ENCODE measurements at places on chromosomes 2 and 18.

GRCh38 chr18:48408111-48408726 is 964 bp downstream of the ZBTB7C start:
- DNase-seq: no peak

- no peak for DNase-seq
Observed at GRCh38 chr2:157324331-157324843, 1.2 kb downstream of the ERMN start.

DNA sequence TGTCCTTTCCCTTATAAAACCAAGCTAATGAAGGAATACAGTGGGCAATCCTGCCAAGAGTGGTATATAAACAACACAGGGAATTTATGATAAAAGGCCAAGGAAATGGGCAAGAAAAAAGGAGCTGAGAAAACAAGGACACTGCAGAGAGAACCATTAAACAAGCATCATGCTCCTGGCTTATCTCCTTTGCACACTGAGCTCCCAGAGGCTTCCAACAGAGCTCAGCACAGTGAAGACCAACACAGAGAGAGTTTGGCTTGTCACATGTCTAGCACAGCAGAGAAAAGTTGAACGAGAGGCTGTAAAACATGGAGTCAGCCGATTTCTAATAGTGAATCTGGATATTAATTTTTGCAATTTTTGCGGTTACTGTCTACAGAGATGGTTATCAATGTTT is 68.0 kb upstream of the KLF7 start:
- DNase-seq: no peak

- no peak for DNase-seq
Observed at GRCh38 chr2:147288131-147288530, 556.7 kb upstream of the ACVR2A start.

DNA sequence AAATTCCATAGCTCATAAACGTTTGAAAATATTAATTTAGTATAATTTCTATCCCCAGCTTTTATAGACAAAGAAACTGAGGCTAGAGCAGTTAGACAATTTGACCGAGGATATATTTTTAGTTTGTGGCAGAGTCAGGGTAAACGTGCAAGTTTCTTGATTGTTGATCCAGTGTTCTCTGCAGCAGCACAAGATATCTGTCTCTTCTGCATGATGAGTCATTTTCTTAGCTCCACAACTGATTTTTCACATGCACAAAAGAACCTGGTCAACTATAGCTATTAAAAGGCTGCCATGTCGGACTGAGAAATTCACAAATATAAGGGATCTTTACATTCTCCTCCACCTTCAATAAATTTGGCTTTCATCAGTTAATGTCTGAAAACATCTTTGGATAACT is 143.4 kb upstream of the CYP26B1 start:
- DNase-seq: no peak

DNA sequence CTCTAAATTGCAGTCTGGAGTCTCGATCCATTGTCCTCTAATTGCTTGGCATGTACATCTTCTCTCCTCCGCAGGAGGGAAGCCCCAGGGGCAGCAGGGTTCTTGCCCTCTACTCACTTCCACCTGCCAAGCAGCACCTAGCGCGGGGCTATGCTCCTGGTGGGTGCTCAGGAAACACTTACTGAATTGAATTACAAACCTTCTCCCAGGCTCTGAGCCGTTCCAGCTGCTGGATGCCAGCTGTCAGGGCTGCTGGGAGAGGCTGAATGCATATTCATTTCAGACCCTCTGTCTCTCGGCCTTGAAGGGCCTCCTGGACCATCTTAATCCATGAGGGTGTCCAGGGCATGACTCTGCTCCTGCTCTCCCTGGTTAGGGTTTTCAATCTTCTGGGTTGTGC is 94.0 kb downstream of the CELF4 start:
- no peak for DNase-seq

DNA sequence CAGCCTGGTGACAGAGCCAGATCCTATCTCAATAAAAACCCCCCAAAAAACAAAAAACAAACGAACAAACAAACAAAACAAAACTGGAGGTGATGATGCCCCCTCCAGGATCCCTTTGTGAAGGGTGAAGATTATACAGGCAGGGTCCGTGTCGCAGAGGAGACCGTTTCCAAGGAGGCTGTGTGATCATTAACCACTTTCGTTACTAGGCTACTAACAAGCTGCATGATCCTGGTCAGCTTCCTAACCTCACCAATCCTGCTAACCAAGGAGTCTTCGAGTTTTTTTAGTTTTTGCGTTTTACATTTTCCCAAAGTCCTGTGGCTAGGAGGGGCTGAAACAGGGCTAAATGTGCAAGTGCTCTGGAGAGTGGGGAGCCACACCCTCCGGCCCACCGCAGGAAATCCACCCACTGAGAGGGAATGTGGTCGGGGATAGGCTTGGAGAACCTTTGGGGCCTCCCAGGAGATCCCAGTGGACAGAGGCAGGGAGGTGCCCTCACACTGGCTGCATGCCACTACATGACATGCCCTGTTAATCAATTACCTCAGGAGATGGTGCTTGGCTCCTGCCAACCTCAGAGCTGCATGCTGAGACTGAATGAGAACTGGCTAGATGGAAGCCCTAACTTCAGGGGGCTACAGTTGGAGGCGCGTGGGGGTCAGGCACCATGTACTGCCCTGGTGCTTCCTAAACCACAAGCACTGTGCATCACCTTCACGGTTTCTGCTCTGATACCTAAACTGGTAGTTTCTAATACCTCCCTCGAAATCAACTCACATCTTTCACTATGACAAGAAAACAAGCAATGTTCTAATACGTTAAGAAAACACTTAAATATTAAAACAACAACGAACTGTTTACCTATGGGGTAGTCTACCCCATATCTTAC is 67.5 kb upstream of the RGPD5 start:
- no peak for DNase-seq

DNA sequence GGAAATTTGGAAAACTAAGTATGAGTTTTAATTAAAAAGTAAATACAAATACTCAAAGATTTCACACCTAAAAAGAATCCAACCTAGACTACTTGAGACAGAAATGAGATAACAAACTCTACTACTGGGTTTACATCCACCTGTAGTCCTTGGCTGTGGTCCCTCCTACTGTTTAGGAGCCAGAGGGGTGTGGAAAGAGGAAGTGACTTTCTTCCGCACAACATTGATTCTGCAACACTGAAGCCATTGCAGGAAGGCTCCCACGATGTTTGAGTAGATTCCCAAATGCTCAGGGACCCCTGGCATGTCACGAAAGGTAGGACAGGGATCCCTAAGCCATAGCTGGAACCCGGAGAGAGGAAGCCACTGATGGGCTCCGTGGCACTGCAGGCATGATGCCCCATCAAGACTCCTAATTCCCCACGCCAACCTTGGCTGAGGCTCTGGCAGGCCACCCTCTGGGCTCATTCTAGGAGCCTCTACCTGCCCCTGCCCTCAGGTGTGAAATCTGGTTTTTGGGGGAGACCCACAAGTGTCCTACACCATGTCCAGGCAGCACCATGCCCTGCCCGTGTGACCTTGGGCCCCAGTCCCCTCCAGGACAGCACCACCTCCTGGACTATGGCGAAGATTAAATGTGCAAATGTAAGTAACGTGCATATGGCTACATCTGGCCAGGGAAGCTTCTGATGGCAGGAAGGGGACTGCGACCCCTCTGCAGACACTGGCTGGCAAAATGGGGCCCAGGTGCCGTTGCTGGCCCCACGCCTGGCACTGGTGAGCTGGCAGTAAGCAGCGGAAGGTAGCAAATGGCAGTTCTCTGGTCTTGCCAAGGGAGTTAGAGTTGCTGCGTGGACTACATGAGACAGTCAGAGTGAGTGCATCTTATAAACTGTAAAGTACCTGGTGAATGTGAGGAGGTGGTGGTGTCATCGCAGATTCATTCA is 38.2 kb upstream of the MAL start:
- no peak for DNase-seq

Data from non-pigmented ciliary epithelial cell (primary cell).